ENCODE measurements at places on chromosomes 16 and 17.

DNA sequence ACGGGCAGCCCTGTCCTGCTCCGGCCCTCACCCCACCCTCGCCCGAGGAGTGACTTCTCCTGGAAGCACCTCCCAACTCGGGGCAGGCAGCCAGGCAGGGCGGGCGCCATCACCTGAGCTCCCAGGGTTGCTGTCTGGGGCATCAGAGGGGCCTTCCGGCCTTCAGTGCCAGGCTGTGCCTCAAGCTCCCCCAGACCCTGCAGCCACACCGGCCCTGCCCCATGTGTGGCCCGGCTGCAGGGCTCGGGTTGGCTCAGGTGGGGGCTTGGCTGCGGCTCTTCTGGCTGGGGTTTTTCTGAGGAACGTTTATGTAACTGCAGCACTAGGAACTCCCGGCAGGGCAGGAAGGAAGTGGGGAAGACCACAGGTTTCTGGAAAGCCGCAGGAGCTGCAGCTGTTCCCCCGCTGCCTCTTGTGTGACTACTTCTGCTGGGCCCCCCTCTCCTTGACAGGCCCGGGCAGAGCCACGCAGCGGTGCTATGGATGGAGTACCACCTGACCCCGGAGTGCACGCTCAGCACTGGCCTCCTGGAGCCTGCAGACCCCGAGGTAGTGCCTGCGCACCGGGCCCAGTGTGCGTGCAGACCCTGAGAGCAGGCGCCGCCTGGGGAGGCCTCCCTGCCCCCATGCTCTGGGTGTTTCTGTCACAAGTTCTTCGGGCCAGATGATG lies 45.6 kb downstream of the PRMT7 start:
- DNase-seq: no peak

GRCh38 chr17:78233678-78234077 lies 2.2 kb downstream of the TMEM235 start:
- no peak for DNase-seq

DNA sequence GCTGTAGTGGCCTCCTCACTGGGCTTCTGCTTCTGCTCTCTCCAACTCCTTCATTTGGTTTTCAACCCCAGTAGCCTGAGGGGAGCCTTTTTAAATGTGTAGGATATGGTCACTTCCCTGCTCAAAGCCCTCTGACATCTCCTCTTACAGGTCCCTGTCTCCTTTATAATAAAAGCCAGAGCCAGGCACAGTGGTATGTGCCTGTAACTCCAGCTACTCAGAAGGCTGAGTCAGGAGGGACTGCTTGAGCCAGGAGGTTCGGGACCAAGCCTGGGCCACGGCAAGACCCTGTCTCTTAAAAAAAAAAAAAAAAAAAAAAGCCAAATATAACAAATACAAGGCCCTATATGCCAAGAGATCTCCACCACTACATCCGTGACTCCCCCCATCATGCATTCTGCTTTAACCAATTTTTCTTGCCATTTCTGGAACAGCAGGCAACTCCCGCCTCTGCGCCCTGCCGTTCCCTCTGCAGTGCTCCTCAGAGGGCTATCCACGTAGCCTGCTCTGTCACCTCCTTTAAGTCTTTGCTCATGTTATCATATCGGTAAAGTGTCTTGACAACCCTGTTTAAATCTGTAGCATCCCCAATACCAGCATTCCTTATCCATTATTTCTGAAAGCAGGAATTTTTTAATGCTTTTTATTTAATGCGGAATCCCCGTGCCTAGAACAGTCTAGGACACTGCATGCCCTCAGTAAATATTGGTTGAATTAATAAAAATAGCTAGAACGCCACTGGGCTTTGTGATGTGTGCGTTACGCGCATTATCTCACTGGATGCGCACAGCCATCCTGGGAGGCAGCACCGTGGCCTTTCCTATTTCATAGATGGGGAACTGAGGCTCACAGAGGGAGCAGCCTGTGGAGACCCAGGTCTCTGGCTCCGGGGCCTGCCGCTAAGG lies 9.5 kb downstream of the ZNF771 start:
- DNase-seq: no peak

- DNase-seq: no peak
Measured at GRCh38 chr16:47826070-47826469, 329.7 kb downstream of the ABCC12 start.

GRCh38 chr16:23248261-23249194 lies 53.6 kb upstream of the SCNN1B start:
- DNase-seq: no peak

GRCh38 chr17:59838052-59838916 lies 54.5 kb downstream of the TUBD1 start:
- no peak for DNase-seq

GRCh38 chr17:147796-148740 lies 10.7 kb downstream of the SCGB1C2 start:
- no peak for DNase-seq

DNA sequence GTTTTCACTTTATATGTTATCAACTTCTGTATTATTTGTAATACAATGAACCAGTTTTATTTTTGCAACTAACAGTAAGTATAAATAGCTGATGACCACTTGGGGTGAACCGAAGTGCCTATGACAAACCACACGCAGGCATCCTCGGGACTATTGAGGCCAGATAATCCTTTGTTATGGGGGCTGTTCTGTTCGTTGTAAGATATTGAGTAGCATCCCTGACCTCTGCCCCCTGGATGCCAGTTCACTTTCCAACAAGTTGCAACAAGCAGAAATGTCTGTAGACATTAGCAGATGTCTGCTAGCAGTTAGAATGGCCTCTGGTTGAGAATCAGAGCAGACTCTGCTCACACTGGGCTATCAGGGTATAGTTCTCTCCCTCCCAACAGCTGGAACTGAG lies 277.0 kb downstream of the WWOX start:
- no peak for DNase-seq

DNA sequence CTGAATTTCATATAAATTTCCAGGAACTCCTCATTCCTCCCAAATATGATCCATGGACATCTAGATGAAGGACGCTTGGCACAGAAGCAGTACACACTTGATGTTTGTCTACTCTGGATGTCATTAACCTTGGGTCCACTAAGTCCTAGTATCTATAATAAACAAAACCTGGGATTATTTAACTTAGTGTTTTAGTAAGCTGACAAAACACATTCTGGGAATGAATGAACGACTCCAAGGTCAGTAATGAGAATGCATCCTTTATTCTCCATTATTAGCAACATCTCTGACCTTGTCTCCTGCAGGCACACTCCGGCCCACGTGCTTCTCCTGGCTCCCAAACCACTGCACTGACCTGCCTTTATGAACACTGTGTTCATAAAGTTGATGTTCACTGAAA lies 24.1 kb upstream of the CDYL2 start:
- no peak for DNase-seq

DNA sequence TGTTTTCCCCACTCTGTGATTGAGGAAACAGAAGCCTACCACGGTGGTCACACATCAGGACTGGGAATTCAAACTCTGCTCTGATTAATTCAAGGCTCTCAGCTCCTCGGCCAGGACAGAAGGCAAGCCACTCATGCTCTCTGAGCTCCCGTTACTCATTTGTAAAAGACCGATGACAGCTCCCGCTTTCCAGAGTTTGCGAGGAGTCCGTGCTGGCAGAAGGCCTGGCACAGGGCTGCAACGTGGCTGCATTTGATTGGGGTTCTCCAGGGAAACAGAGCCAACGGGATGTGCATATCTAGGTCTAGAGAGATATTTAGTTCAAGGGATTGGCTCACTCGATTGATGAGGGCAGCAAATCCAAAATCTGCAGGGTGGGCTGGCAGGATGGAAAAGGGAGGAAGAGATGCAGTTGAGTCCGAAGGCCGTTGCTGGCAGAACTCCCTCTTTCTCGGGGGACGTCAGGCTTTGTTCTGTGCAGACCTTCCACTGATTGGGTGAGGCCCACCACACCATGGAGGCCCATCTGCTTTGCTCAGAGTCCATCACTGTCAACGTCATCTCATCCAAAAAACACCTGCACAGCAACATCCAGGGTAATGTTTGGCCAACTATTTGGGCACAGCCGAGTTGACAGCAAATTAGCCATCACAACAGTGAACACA lies 215.5 kb upstream of the RPL38 start:
- no peak for DNase-seq

DNA sequence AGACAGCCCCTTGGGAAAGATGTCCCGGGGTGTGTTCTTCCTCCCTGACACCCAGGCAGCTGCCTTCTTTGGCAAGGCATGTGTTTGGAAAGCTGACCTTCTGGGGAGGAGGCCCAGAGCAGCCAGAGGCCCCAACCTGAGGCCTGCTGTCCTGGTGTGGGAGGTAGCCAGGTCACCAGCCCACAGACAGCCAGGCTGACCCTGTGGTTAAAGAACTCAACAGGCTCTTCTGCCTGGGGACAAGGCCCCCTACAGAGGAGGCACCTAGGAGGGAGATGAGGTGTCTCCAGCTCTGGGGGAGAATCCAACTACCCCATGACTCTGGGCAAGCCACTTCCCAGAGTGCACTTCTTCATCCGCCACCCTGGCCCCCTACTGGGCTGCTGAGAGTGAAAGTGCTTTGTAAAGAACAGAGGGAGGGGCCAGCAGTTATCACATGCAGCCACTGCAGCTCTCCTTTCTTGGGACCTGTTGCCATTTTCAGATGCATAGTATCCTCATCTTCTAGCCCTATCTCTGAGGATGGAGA lies 13.1 kb upstream of the SREBF1 start:
- DNase-seq: no peak

- DNase-seq: no peak
Measured at GRCh38 chr17:43857957-43858600, 11.1 kb downstream of the CD300LG start.

DNA sequence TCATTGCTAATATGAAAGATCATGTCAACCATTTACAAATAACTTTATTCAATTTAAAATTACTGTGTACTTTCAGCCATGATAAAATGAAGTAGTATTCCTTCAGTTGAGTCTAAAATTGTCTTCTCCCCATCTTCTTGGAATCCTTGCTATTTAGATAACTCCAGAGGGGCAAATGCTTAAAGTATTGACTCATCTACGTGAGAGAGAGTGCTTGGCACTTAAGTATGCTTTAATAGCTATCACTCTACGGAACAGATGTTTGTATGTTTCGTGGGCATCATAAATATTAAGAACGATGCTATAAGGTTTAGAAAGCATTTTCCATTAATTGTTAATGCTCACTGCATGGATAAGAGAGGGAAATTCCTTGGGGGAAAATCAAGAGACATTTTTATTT lies 69.3 kb upstream of the MED13 start:
- no peak for DNase-seq

GRCh38 chr17:82835122-82835521 lies 4.7 kb downstream of the ZNF750 start:
- DNase-seq: no peak

DNA sequence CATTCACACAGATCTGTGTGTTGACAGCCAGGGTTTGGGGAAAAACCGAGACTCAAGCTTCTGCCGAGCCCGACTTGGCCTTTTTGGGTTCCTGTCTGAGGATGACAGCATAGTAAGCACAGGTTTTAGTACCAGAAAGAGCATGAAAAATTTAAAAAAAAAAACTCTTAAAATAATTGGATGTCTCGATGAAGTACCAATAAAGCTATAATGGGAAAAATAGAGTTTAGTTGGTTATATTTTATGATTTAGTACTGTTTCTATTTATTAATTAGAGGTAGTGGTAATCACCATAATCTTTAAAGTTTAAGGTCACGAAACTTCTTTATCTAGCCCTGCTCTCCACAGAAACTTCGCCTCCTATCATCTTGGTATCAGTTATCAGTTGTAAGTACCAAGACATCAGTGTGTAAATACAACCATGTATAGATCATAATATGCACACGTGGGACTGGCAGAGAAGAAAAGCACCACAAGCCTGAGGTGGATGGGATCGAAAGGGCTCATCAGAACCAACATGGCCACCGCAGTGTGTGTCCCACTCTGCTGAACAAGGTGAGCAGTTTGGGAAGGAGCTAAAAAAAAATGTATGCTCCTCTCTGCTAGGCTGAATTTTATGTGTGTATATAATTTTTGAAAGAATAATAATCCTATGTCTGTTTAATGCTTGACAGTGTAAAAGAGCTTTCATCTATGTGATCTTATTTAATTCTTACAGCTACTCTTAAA lies 14.4 kb upstream of the EEF2K start:
- no peak for DNase-seq

DNA sequence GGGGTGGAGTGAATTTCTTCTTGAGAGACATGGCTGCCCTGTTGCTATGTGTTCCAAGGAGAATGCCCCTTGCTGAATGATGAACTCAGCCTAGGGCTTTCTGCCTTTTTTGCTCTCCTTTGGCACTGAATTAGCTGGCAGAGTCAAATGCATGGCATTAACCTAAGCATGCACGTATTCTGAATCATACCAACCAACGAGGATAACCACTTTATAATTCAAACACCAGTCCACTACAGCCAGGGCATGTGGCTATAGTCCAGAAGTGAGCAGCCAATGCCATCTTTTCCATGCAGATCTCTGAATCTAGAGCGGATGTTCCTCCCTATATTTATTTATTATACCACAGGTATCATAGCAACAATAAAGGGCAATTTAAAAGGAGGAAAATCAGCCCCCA lies 15.7 kb downstream of the TMIGD1 start:
- DNase-seq: peak; percentile 57

DNA sequence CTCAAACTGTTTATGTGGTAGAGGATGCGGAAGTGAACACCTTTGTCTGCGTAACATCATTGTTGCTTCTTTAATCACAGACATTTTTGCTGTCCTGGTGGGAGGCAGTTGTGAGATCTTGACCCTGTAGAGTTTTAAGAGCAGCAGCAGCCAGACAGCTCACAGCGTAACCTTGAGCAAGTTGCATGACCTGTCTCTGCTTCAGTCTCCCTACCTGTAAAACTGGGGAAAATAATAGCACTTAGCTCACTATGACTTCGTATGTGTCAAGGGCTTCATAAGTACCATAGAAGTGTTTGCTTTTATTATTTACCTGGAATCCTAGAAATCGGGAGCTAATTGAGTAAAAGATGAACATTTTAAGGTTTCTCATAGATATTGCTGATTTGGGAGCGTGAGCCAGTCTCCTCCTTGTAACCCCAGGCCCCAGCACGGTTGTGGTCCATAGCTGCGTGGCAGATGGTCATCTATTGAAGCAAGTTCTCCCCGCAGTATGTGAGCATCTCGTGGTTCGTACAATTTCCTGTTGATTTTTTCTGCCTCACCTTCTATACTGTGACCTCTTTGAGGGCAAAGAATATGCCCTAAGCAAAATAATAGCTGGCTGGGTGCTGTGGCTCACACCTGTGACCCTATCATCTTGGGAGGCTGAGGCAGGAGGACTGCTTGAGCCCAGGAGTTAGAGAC lies 34.4 kb downstream of the GPRC5B start:
- no peak for DNase-seq

GRCh38 chr17:7656958-7657609 lies 6.4 kb downstream of the ATP1B2 start:
- DNase-seq: no peak

DNA sequence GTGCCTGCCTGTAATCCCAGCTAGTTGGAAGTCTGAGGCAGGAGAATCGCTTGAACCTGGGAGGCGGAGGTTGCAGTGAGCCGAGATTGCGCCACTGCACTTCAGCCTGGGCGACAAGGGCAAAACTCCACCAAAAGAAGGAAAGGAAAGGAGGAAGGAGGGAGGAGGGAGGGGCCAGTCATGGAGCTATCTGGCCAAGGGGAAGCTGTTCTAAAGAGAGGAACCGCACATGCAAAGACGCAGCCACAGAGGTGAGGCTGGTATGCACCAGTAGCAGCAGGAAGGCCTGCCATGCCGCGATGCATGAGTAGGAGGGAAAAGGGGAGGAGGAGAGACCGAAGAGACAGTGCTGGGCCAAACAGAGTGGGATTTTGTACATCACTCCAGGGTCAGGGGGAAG lies 35.9 kb downstream of the HSBP1 start:
- DNase-seq: no peak

- DNase-seq: no peak
Measured at GRCh38 chr16:83995754-83996153, 27.7 kb downstream of the NECAB2 start.

All from NCI-H2081 treated with DMSO at 0.1 percent for 48 hours (cell line).